ENCODE measurements at places on chromosomes 6 and 20. TPM values are rescaled to one million over a fixed set of nuclear protein-coding genes. Genes with fewer than 3 reads are reported as not detected.

OTOR gene
- total RNA-seq, result not detected

FNDC1 gene
- total RNA-seq, result 0.17 TPM

COL21A1 gene
- total RNA-seq, result 0.34 TPM

WFDC10A gene
- not detected for total RNA-seq

CMTR1 gene
- total RNA-seq, result 21.2 TPM

SIRPA gene
- 14.1 TPM for total RNA-seq
